ENCODE measurements at places on chromosomes 7 and 10. TPM values are rescaled to one million over a fixed set of nuclear protein-coding genes. Genes with fewer than 3 reads are reported as not detected.
A peak's percentile ranks its signal among the peaks of the same experiment; 100 is the strongest.

GRCh38 chr7:140060243-140060630, 2.5 kb downstream of the PARP12 start:
- peaks cover 46% of the 10 kb centered on the region for H3K4me1 ChIP-seq
- peaks cover 21% of the 10 kb centered on the region for H3K36me3 ChIP-seq
- peak overlapping the region; percentile 96 for H3K27ac ChIP-seq
- peak overlapping the region; percentile 74 for H3K4me3 ChIP-seq
- H3K27me3 ChIP-seq, result no peaks in the 10 kb centered on the region

- no peak overlapping the region for H3K27ac ChIP-seq
- H3K4me1 ChIP-seq, result peaks cover 8% of the 10 kb centered on the region
- no peak overlapping the region for H3K4me3 ChIP-seq
- H3K27me3 ChIP-seq, result no peaks in the 10 kb centered on the region
These were observed 80.2 kb upstream of the NEBL start for GRCh38 chr10:20977300-20977699.

The SLC26A5 gene
- not detected for total RNA-seq

The GIMAP6 gene
- total RNA-seq, result 0.89 TPM

The LDB3 gene
- total RNA-seq, result 1.8 TPM

- no peaks in the 10 kb centered on the region for H3K27me3 ChIP-seq
- H3K27ac ChIP-seq, result no peak overlapping the region
- H3K4me1 ChIP-seq, result no peaks in the 10 kb centered on the region
- peaks cover 52% of the 10 kb centered on the region for H3K36me3 ChIP-seq
These were observed 36.0 kb downstream of the BCAP29 start for GRCh38 chr7:107615910-107616680.

The ZNF804B gene
- not detected for total RNA-seq

DNA sequence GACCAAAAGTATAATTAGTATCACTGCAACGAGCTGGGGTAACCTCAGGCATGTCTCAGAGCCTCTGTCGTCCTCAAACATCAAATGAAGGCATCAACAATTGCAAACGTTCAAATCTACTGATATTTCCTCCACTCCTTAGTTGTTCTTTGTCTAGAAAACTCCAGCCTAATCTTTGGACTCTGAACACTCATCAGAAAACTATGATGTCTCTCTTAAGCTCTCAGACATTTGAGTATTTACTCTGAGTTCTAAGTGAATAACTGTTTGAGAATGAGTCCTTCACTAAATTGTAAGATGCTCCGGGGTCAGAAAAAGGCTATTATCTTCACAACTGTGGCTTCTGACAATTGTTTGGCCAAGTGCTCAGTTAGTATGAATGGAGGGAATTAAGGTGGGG, 536.4 kb downstream of the NRG3 start:
- no peak overlapping the region for H3K4me3 ChIP-seq
- no peak overlapping the region for H3K27ac ChIP-seq
- no peak for DNase-seq
- no peaks in the 10 kb centered on the region for H3K36me3 ChIP-seq
- H3K27me3 ChIP-seq, result no peaks in the 10 kb centered on the region
- H3K4me1 ChIP-seq, result no peaks in the 10 kb centered on the region

DNA sequence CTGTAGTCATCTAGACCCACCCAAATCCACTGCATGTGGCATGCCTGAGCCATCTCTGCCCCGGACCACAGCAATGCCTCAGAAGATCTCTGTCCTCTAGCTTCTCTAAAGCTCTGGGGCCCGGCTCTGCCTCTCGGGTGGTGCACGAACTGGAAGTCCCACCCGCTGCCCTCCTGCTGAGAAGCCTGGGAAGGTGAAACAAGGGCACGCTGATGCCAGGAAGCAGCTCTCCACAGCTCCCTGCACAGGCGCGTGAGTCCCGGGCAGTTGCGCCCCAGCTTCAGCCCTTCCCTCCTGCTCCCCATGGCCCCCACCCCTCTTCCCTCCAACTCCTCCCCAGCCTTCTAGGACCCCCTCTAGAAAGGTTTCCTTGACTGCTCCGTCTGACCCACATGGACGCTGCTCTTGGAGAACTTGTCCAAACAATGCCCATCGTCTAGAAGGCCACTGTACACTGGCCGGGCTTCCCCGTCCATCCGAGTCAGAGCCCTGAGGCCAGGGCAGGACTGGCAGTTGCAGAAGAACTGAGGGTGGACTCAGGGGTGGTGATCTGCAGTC, 12.8 kb downstream of the KCNH2 start:
- H3K36me3 ChIP-seq, result no peaks in the 10 kb centered on the region
- H3K4me1 ChIP-seq, result no peaks in the 10 kb centered on the region
- DNase-seq, result no peak
- H3K27ac ChIP-seq, result no peak overlapping the region

GRCh38 chr7:118696879-118697278, 472.4 kb downstream of the ANKRD7 start:
- H3K27ac ChIP-seq, result no peak overlapping the region
- H3K4me1 ChIP-seq, result no peaks in the 10 kb centered on the region
- no peaks in the 10 kb centered on the region for H3K27me3 ChIP-seq
- H3K36me3 ChIP-seq, result no peaks in the 10 kb centered on the region
- no peak for DNase-seq
- no peak overlapping the region for H3K4me3 ChIP-seq

DNA sequence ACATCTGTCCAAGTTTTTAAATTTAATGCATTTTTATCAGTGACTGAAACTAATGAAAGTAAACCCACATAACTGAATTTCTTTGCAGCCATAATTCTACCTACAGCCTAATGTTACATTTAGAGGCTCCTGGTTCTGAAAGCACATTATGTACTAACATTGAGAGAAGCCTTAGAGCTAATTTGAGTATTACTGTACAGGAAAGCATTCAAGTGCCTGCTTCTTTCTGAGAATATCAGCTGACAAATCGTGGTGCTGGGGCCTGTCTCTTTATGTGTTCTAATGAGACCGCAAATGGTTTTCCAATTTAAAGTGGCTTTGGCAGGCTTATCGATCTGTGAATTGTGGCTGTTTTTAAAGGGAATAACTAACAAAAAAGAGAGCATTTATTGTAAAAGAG, 32.3 kb upstream of the DGKB start:
- no peaks in the 10 kb centered on the region for H3K27me3 ChIP-seq
- H3K36me3 ChIP-seq, result no peaks in the 10 kb centered on the region
- no peaks in the 10 kb centered on the region for H3K4me1 ChIP-seq
- DNase-seq, result no peak
- H3K27ac ChIP-seq, result no peak overlapping the region

The ZNF425 gene
- total RNA-seq, result 2.5 TPM

DNA sequence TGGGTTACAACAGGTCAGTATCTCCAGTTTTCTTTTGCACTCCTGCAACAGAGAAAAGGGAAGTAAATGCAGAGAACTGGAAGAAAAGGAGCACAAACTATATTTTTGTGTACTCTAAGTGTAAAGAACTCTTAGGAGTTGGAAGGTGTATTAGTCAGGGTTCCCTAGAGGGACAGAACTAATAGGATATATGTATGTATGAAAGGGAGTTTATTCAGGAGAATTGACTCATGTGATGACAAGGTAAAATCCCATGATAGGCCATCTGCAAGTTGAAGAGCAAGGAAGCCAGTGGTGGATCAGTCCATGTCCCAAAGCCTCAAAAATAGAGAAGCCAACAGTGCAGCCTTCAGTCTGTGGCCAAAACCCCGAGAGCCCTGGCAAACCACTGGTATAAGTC, 22.6 kb upstream of the RAB18 start:
- peaks cover 15% of the 10 kb centered on the region for H3K4me1 ChIP-seq
- no peak overlapping the region for H3K27ac ChIP-seq
- no peaks in the 10 kb centered on the region for H3K36me3 ChIP-seq
- DNase-seq, result no peak

- no peaks in the 10 kb centered on the region for H3K27me3 ChIP-seq
- H3K4me3 ChIP-seq, result no peak overlapping the region
- H3K4me1 ChIP-seq, result no peaks in the 10 kb centered on the region
- no peak overlapping the region for H3K27ac ChIP-seq
These were observed 77.8 kb downstream of the JAZF1 start for GRCh38 chr7:28102797-28103196.

The CNOT4 gene
- total RNA-seq, result 4.6 TPM

The GPR158 gene
- total RNA-seq, result not detected

The DPY19L1 gene
- total RNA-seq, result 26.3 TPM

The UPK3BL2 gene
- total RNA-seq, result 0.89 TPM

GRCh38 chr10:15158972-15159371, 9.5 kb downstream of the NMT2 start:
- no peaks in the 10 kb centered on the region for H3K4me1 ChIP-seq
- H3K27me3 ChIP-seq, result no peaks in the 10 kb centered on the region
- no peak for DNase-seq
- no peaks in the 10 kb centered on the region for H3K36me3 ChIP-seq

DNA sequence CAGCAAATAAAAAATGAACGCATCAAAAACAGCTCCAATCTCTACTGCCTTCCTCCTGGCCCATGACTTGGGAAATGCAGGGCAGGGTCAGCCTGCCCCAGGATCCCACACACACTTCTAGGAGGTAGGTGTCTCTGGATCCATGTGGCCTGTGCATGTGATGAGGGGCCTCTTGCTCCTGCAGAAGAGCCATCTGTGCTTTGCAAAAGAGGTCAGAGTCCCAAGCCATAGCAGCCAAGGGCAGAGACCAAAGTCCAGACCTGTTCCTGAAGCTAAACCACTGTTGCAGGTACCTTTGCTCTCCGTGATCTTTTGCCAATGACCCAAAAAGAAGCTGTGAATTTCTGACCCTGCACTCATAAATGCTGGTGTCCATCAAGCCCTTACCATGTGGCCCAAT, 57.1 kb downstream of the KCNMA1 start:
- H3K4me3 ChIP-seq, result no peak overlapping the region
- H3K4me1 ChIP-seq, result peaks cover 6% of the 10 kb centered on the region
- H3K27me3 ChIP-seq, result no peaks in the 10 kb centered on the region
- no peak for DNase-seq
- no peak overlapping the region for H3K27ac ChIP-seq

- no peak overlapping the region for H3K27ac ChIP-seq
- H3K4me3 ChIP-seq, result no peak overlapping the region
- H3K4me1 ChIP-seq, result peaks cover 6% of the 10 kb centered on the region
- H3K36me3 ChIP-seq, result no peaks in the 10 kb centered on the region
- DNase-seq, result no peak
These were observed 591.5 kb downstream of the AUTS2 start for GRCh38 chr7:70189776-70190175.

GRCh38 chr10:82943142-82943541, 1068.1 kb downstream of the NRG3 start:
- no peaks in the 10 kb centered on the region for H3K36me3 ChIP-seq
- no peak overlapping the region for H3K4me3 ChIP-seq
- H3K27me3 ChIP-seq, result no peaks in the 10 kb centered on the region
- no peaks in the 10 kb centered on the region for H3K4me1 ChIP-seq
- no peak overlapping the region for H3K27ac ChIP-seq

DNA sequence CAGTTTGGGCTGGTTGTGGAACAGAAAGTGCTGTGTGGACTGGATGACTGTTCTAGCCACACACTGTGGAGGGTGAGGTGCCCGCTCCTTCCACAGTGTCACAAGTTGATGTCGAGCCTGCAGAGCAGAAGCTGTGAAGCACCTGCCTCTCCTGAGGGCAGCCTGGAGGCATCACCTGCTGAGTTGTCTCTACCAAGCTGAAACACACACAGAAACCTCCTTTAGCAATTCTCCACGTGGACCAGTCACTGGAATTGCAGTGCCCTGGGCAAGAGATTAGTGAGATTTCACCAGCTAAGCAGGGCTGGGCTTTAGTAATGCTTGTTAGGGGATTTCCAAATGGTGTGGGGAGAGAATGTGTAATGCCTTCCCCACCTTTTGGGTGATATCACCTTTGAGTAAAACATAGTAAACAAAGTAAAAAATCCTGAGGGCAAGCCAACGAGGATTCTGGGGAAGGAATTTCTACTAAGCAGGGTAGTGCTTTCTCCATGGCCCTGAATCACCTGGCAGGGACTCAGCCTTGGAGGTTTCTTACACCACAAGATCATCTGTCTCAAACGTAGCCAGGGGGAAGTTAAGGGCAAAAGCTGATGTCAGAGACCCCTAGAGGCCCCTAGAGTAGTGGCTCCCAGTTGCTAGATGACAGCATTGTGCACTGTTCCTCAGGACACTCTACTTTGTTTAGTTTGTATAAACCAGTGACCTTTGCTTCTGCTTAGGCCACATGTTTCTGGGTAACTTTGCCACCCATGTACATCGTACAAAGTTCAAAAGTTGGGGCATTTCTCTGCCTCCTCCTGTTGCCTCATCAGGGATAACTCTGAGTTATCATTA, 233.1 kb upstream of the IGFBP3 start:
- no peak for DNase-seq
- no peaks in the 10 kb centered on the region for H3K36me3 ChIP-seq
- no peaks in the 10 kb centered on the region for H3K4me1 ChIP-seq

The PKD1L1 gene
- total RNA-seq, result not detected

The STAM gene
- 7.0 TPM for total RNA-seq

- no peaks in the 10 kb centered on the region for H3K4me1 ChIP-seq
- peaks cover 55% of the 10 kb centered on the region for H3K27me3 ChIP-seq
- no peaks in the 10 kb centered on the region for H3K36me3 ChIP-seq
- H3K4me3 ChIP-seq, result no peak overlapping the region
These were observed 21.5 kb upstream of the GRIFIN start for GRCh38 chr7:2497500-2498336.

The EPDR1 gene
- total RNA-seq, result 3.8 TPM

DNA sequence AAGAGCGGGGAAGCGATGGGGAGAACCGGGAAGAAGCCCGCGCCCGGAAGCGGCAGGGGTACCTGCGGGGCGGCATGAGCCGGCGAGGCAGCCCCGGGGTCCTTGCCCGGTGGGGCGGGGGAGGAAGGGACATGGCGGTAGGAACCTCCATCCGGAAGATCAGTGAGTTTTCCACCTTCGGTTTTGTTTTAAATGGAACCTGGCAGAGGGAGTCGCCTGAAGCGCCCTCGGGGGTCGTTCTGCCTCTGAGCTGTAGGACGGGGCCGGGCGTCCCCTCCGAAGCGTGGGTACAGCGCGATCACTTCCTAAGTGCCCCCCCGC, 471 bp downstream of the PFKP start:
- H3K27me3 ChIP-seq, result peaks cover 54% of the 10 kb centered on the region
- H3K36me3 ChIP-seq, result no peaks in the 10 kb centered on the region
- H3K4me3 ChIP-seq, result peak overlapping the region; percentile 90
- H3K27ac ChIP-seq, result peak overlapping the region; percentile 80
- no peak for DNase-seq
- H3K4me1 ChIP-seq, result peaks cover 39% of the 10 kb centered on the region

- H3K4me3 ChIP-seq, result no peak overlapping the region
- peaks cover 11% of the 10 kb centered on the region for H3K4me1 ChIP-seq
- peak; percentile 66 for DNase-seq
- peak overlapping the region; percentile 69 for H3K27ac ChIP-seq
- no peaks in the 10 kb centered on the region for H3K36me3 ChIP-seq
These were observed 77.3 kb downstream of the CALD1 start for GRCh38 chr7:134856691-134857090.

The PTER gene
- total RNA-seq, result 3.5 TPM

The CALCR gene
- not detected for total RNA-seq

DNA sequence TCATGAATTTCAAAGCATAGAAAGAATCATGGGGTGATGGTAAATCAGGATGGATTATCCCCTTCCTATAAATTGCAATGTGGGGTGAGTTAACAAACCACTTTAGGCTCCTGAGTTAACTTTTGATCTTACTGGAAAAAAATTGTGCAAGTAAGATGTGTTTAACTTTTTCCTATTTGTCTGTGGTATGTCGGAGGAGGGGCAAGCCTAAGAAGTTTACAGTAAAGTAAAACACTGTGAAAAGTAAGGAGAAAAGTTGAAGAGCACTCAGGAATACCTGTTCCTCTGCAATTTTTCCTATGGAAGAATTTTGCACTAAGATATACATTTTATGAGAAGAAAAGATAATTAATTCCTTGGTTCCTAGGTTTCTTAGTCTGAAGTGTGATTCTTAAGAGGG, 44.4 kb downstream of the IFIT5 start:
- no peak overlapping the region for H3K27ac ChIP-seq
- H3K36me3 ChIP-seq, result no peaks in the 10 kb centered on the region
- DNase-seq, result no peak
- H3K27me3 ChIP-seq, result no peaks in the 10 kb centered on the region
- peaks cover 3% of the 10 kb centered on the region for H3K4me1 ChIP-seq
- no peak overlapping the region for H3K4me3 ChIP-seq
